ENCODE measurements at places on chromosomes 13 and 19.

GRCh38 chr13:111325146-111325890 lies 4.9 kb downstream of the TEX29 start:
- DNase-seq, result no peak

GRCh38 chr13:98786023-98786422 lies 33.6 kb upstream of the SLC15A1 start:
- no peak for DNase-seq

DNA sequence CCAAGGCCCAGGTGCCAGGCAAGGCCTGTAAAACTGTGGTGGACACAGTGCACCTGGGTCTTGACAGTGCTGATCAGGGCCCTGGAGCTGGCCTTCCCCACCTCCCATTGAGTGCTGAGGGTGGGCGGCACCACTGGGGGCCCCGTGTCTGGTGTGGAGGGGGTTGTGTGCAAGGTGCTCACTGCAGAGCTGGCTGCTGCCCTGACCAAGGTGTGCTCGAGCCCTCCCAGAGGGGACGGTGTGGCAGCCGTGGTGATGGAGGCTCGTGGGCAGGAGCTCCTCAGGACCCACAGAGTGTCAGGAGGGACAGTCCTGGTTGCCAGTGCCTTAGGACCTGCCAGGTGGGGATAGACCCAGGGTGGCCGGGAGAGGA lies 23.0 kb downstream of the ATP4B start:
- no peak for DNase-seq

- no peak for DNase-seq
Observed at GRCh38 chr13:100458673-100459072, 129.9 kb downstream of the GGACT start.

GRCh38 chr13:62678039-62678438 lies 1262.4 kb upstream of the PCDH20 start:
- no peak for DNase-seq

- no peak for DNase-seq
Observed at GRCh38 chr13:88472316-88472715, 801.1 kb downstream of the SLITRK5 start.

DNA sequence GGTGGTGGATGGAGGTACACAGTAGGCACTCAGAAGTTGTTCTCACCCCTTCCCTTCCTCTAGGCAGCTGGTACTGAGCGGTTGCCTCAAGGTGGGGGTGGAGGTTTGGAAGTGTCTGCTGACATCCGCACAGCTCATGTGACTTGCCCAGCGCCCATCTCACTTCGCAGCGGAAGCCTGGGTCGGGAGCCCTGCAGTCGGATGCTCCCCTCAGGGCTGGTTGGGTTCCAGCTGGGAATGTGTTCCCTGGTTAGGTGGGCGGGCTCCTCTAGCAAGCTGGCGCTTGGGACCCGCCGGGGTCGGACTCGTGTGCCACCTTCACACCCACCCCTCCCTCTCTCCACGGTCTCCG lies 10.2 kb downstream of the PPP1R37 start:
- no peak for DNase-seq

All from GM10248 (cell line).